ENCODE measurements at places on chromosomes 3 and 15.
A peak's percentile ranks its signal among the peaks of the same experiment; 100 is the strongest.

DNA sequence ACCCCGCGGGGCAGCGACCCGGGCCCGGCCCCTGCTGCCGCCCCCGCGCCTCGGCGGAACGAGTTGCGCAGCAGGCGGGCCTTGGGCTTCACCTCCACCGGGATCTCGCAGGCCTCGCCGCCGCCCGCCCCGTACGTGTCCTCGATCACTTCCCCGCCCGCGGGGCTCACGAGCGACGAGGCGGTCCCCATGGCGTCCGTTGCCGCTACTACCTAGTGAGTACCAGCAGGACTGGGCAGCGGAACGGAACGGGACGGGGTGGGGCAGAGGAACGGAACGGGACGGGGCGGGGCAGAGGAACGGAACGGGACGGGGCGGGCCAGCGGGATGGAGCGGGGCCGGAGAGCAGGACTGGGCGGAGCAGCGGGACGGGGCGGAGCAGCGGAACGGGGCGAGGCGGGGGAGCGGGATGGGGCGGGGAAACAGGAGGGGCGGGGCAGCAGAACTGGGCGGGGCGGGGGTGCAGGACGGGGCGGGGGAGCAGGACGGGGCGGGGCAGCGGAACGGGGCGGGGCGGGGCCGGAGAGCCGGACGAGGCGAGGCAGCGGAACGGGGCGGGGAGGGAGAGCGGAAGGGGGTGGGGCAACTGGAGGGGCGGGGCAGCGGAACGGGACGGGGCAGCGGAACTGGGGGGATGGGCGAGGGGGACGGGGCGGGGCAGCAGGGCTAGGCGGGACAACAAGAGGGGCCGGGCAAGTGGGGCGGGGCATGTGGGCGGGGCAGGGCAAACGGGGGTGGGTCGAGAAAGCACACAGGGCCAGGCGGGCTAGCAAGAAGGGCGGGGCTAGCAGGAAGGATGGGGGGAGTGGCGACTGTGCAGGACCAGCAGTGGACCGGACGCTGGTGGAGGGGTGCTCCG is at the start of gene NPHP3:
Gene NPHP3 (minus strand): TSS at position 245 of the 859 bp plus-strand sequence. CDS start 54 bp downstream, at position 191.
- peak; percentile 93 for DNase-seq

GRCh38 chr3:61667383-61667782 is 106.0 kb downstream of the PTPRG start:
- no peak for DNase-seq

- DNase-seq = no peak
Observed at GRCh38 chr3:67854663-67855062, 200.3 kb upstream of the SUCLG2 start.

DNA sequence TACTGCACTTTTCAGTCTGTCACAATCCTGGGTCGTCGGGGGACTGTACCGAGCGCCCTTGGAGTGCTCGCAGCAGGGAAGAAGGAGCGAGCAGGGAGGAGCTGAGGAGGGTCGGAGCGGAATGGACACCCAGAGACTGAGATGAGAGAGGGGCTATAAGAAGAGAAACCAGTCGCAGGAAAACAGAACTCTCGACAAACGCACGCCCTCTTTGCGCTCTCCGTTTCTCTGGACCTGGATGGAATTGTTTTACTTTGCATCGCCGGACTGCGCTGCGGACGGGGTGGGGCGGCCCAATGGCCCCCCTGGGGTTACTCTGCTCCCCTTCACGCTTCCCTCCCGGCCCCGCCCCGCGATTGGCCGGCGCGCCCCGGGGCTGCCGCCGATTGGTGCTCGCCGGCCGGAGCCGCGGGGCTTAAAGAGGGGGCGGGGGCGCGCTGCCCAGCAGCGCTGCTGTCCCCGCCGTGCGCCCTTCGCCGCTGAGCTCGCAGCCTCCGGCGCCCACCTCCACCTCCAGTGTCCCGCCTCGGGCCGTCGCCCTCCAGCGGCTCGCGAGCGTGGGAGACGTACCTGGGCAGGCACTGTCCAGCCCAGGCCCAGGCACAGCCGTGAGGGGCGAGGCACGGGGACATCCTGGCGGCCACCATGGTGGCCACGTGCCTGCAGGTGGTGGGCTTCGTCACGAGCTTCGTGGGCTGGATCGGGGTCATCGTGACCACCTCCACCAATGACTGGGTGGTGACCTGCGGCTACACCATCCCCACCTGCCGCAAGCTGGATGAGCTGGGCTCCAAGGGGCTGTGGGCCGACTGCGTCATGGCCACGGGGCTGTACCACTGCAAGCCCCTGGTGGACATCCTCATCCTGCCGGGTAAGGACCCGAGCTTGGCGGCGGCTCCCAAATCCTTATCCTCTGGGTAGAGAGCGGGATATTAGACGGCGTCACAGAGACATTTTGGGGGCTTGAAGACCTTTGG is at the start of gene CLDN11:
Gene CLDN11 (plus strand): TSS at position 447 of the 977 bp plus-strand sequence. CDS start 199 bp downstream, at position 646.
- DNase-seq = no peak

- no peak for DNase-seq
Observed at GRCh38 chr3:37937156-37937555, 53.4 kb upstream of the VILL start.

GRCh38 chr3:65485826-65486469 is 552.8 kb downstream of the MAGI1 start:
- no peak for DNase-seq

GRCh38 chr15:99416191-99417188 is 149.3 kb upstream of the MEF2A start:
- no peak for DNase-seq

DNA sequence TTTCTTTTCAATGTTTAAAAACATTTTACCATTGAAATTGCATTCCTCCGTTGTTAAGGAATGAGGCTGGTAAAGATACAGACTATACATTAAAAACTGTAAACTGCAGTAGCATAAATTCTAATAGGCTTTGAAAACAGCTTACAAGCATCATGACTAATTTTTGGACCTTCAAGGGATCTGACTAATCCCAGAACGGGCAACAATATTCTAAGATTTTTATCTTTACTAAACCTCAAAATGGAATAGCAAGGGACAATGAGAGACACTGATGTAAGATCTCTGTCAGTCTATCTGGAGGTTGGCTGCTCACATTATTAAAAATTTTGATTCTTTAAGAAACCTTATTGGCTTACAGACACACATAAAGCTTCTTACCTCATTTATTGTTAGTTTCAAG is 74.7 kb downstream of the BTD start:
- no peak for DNase-seq

DNA sequence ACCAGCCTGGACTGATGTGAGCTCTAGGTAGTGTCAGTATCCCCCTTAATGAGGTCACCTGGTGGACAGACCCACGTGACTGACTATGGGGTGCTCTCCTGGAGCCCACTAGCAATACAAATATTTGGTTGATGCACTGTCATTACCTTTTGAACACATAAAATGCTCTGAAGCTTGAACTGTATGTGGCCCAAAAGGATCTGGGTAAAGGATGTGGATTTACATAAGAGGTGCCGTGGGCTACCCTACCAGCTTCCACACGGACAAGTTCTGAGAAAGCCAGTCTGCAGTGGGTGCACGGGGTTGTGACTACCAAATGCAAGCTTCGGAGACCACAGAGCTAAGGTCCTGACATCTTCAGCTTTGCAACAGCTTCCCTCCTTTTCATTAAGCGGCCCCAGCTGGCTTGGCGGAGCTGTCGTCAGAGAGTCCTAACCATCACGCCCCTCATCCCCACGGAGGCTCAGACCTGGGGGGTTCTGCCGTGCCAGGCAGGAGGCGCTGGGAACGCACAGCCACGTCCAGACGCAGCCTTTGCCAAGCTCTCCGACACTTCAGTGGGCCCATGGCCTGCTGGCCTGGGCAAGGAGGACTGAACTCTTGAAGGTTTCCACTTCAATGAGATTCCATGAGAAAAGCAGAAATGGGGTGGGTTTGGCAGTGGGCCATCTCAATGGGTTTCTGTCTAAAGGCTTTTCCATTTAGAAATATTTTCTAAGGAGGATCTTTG is 228.3 kb downstream of the ADAMTS17 start:
- DNase-seq = no peak

- no peak for DNase-seq
Observed at GRCh38 chr3:69116162-69116561, 6.2 kb downstream of the LMOD3 start.

- no peak for DNase-seq
Observed at GRCh38 chr3:59385547-59385946, 335.7 kb upstream of the CFAP20DC start.

DNA sequence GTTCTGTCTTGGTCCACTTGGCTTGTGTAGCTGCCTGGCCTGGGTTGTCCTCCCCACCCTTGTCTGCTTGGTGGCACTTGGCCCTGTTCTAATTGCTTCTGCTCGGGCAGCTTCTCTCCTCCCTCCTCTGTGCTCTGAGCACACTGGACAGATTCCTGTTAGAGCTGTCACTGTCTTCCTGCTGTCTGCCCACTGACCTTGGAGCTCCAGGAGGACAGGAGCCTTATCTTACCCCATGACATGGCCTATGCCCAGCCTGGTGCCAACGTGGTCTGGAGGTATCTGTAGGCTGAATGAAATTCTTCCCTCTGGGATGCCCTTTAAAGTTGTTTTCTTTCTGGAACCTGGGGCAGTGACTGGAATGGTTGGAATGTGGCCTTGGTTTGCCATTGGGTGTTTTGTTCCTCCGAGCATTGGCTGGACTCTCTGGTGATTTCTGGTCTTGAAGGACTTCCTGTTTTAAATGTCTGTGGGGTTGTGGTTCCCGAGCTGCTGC is 94.1 kb downstream of the FAM43A start:
- no peak for DNase-seq

DNA sequence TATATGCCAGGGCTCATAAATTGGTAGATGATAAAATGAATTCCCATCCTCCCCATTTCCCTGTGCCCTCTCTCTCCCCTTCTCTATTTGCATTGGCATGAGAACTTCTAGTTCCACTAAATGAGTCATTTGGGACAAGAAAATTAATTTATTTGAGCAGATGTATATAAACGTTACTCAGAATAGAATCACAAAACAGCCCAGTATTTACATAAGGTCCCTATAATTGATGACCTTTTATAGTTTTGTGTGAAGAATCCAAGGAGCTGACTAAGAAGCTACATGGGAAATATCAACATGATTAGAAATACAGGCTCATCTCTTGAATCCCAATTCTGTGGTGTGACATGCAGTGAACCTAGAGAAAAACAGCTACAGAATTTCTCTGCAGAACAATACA is 617.7 kb upstream of the NR2F2 start:
- DNase-seq = no peak

GRCh38 chr3:136994772-136995516 is 37.2 kb downstream of the IL20RB start:
- no peak for DNase-seq

DNA sequence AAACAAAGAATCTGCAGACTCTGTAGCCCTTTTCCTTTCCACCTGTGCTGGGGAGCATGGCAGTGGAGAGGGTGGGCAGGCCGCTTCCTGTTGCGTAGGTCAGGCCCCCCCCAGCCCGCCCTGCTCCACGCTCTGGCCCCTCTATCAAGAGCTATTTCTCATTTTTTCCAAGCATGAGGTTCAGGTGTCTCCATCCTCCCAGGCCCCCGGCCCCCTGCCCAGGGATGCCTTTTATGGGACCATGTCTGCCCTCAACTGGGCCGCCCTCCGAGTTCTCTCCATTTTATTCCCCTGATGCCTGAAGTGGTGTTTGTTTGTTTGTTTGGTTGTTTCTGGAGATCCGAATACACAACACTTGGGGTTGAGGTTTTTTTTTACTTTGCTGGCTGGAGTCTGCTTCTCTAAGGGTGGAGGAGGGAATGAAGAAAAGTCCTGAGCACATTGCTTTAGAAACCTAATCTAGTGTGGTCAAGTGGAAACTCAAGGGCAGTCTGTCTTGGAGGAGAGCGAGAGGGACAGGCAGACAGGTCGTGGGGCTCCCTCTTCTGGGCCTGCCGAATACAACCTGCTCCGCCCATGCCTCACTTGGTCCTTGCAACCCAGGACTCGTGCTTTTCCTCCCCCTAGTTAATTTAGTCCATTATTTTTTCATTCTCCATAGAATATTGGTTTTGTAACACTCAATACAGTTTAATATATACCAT is 176.5 kb upstream of the LYSMD4 start:
- DNase-seq = no peak

GRCh38 chr3:128488636-128488990 is 4.4 kb downstream of the GATA2 start:
- DNase-seq = no peak

Data from progenitor cell of endocrine pancreas (in vitro differentiated cells).